Stimulated activated CD4-positive, alpha-beta T cell treated with anti-CD3 and anti-CD28 coated beads, Interleukin-1b, Interleukin-23, amount 100 ng/mL, for 48 hours (primary cell): ENCODE measurements at places on chromosomes 3 and 15.

DNA sequence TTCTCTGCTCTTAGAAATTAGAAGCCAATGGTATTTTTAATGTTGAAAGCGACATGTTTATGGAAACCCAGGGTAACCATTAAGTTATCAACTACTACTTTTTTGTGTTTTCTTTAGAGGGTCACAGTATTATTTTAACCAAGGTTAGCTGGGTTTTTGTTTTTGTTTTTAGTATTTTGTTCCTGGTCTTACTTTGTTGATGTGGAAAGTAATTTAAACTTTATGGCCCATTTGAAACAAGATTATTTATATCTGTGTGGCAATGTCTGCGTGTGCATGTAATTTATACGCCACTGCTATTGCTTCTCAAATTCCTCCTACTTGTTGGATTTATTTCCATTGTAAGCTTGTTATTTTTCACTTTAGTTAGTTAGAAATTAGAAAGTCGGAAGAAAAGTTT is 722.1 kb upstream of the NR2F2 start:
- DNase-seq, result no peak

DNA sequence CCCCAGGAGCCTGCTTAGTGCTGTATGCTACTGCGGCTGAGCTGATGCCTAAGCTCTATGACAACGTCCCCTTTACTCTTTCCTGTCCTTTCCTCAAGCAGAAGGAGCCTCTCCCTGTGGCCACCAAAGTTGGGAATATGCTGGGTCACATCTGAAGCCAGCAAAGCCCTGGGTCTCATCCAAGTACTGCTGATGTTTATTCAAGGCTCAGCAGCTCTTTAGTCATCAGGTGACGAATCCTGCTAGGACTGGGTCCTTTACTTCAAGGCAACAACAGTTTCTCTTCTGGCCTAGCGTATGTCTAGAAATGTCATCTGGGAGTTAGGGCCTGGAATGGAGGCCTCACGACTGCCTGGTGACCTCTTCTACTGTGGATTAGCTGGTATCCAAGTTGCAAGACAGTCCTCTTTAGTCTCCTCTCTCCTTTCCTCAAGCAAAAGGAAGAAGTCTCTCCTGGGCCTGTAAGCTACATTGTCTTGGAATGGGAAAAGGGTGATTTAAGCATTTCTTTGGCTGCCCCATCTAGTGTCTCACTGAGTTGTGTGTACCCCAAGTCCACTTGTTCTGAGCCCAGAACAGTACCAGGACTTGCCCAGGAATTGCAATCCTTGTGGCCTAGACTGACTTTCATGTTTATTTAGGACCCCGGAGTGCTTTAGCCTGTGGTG is 63.9 kb downstream of the TNFAIP8L3 start:
- no peak for DNase-seq

DNA sequence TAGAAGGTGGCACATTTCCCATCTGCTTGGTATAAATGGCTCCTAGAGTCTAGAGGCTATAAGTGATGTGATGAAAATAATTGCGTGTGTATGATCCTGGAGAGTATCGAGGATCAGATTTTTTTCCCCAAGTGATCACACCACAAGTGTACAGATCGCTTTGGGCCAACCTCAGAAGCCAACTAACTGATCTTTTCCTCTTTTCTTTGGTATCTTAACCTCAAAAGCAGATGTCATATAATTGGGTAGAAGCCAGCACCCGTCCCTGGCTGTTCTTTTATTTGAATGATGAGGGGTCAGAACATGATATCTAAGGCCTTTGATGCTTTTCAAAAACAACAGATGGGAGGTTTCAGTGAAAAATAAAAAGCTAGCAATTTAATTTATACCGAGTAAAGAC is 3.3 kb downstream of the P2RY14 start:
- no peak for DNase-seq

DNA sequence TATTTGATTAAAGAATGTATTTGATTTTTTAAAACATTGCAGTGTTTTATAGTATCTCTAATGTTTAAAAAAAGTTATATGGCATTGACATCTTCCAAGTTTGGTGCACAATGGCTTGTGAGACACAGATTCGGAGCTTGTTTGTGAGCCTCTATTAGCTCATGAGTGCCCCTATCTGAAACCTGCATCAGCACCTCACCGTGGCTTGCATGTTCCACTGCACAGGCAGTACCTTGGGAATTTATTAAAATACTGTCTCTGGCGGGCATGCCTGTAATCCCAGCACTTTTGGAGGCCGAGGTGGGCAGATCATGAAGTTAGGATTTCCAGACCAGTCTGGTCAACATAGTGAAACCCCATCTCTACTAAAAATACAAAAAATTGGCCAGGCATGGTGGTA is 6.8 kb upstream of the RTP2 start:
- no peak for DNase-seq

GRCh38 chr15:68311859-68312557 is 34.5 kb downstream of the FEM1B start:
- DNase-seq, result no peak
